ENCODE measurements at places on chromosomes 7 and 10.

DNA sequence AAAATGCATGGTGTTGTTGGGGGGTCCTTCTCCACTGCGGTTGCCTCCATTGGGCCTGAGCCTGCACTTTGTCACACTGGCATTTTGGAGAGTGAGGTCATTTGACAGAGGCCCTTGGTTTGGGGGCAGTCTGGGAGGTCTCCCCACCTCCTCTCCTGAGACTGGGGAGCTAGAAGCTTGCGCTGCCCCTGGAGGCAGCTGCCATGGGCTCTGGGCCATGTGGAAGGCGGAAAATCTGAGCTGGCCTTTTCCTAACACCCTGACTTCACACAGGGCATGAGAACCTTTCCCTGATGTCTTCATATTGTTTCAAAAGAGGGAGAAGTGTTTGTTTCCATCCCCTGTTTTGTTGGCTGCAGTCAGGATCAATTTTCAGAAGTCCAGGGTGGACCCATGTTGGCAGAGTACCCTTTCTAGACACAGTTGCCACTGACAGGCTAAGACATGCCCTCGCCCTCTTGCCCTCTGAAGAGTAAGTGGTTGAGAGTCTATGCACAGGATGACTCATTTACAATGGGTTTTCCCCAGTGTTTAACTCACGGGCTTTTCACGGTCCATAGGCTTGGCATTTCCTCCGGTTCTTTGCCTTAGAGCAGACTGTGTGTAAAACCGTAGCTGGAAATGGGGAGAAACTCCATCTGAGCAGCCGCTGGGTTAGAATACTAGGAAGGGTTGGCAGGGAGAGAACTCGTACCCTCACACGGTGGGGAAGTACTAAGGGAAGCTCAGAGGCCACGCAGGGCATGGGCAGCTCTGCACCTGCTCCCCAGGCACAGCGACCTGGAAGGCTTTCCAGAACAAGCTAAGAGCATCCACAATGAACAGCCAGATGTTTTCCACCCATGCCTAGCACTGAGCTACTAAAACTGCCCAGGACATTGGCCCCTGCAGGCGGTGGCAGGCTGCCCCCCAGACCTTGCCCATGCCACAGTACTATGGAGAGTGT, 655.0 kb downstream of the SDK1 start:
- no peak for DNase-seq

GRCh38 chr7:48976253-48976652, 51.9 kb downstream of the CDC14C start:
- no peak for DNase-seq

DNA sequence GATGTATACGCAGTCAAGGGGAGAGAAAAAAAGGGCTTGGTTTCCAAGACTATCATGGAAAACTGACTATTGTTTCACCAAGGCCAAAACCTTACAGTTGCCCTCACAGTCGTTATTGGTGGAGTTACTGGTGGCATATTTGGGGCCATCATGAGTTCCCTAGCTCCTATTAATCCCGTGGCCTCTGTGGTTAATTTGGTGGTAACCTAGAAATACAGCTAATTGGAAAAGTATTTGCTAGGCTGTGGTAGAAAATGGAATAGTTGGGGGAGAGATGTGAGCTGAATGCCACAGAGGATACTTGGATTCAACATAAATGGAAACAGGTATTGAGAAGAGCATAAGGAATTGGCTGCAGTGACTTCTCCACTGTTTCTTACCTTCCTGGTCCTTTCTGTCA, 450.7 kb downstream of the KCNMA1 start:
- DNase-seq, result no peak

- DNase-seq, result no peak
Observed at GRCh38 chr7:39357648-39358047, 208.6 kb upstream of the YAE1 start.

DNA sequence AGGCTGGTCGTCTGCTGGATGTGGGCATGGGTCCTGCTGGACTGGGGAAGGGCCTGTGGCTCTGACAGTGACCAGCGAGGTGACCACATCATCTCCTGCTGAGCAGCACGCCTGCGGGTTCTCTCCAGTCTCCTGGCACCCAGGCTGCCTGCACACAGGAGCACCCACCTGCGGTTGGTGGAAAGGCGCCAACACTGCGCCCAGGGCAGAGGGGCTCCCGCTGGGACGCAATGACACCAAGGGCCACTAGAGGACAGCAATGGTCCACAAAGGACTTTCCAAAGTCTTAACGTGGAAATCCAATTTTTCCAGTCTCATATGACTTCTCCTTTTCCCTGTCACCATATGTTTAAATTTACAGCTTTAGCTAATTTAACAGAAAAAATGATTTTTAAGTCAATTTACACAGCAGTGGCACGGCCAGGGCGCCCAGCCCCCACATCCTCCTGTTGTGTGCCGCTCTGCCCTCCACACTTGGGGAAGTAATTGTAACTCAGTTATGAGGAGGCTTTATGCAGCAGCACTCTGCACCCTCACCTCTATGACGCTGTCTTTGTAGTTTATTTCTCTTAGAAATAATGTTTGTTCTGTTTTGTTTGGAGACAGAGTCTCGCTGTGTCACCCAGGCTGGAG, 38.1 kb downstream of the CFAP46 start:
- no peak for DNase-seq

All from AG09319 (cell line).